ENCODE measurements at places on chromosomes 2 and 18.

DNA sequence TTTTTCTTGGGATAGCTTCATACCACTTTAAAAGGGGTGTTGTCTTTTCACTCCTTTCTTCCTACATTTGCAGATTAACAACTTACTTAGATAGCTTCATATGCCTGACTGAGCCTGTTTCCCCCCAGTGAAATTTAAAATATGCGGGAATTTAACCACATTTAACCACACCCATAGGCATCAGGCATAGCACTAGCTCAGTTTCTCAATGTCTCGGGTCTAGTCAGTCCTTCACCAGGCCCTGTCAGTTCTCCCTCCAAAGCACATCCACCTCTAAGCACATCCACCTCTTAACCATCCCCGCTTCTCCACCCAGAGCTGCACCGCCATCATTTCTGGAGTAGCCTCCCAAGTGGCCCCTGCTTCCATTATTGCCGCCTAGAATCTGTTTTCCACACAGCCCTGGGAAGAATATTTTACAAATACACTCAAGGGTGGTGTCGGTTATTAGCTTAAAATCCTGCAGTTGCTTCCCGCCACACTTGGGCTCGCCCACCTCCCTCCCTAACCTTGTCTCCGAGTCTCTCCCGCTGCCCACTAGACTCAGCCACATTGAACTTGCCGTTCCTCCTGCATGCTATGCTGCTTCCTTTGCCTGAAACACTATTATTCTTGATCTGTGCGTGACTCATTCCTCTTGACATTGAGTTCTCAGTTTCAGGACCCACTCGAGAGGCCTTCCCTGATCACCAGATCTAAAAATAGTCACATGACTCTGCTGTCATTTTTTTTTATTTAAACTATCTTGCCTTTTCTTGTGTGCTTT, 68.3 kb downstream of the SPTBN1 start:
- peak; percentile 87 for DNase-seq

- no peak for DNase-seq
Measured at GRCh38 chr2:96143848-96144480, 1.3 kb downstream of the DUSP2 start.

DNA sequence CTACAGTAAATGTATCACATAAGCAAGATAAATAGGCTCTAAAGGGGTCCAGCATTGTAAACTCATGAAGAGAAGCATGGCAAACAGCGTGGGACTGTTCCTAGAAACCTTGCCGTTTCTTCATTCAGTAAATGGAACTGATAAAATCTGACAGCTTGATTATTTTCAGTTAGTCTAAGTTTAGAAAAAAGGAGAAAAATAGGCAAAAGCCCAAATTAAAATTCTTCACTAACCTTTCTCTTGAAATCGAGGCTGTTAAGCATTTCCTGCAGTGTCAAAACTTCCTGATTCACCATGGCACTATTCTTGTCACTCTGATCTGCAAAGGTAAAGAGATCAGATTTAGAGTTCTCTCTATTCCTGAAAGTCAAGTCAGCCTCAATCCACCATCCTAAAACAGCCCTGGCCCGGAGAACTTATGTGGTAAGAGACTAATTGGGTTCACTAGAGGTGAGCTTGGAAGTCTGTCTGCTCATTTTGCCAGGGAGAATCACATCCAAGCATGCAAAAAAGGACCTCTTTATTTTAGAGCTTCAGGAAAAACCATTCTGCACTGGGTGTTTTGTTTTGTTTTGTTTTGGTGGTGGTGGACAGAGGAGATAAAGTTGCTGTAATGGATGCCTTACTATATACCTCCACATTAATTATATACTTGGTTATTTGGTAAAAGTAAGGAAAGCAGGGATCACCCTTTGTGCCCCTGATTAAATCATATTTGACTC, 52.4 kb upstream of the STAT1 start:
- DNase-seq = no peak

- DNase-seq = no peak
Measured at GRCh38 chr18:12803069-12803936, 80.7 kb downstream of the PTPN2 start.

DNA sequence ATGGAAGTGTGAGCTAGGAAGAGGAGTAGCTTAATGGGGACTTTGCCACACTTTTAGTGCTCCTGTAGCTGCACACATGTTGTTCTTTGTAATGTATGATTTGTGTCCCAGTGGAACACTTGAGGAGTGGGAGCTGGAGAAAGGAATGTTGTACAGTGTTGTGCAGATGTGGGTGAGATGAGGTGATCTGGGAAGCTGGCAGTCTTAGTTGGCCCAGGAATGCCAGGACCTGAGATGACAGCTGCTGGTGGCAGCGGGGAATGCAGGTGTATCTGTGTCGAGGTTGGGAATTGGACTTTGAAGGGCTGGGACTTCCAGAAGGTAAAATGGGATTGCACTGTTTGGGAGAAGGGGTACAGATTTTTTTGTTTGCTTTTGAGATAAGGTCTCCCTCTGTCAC, 23.6 kb downstream of the NEDD4L start:
- no peak for DNase-seq

- no peak for DNase-seq
Measured at GRCh38 chr18:64852281-64852680, 703.4 kb upstream of the LINC00305 start.

DNA sequence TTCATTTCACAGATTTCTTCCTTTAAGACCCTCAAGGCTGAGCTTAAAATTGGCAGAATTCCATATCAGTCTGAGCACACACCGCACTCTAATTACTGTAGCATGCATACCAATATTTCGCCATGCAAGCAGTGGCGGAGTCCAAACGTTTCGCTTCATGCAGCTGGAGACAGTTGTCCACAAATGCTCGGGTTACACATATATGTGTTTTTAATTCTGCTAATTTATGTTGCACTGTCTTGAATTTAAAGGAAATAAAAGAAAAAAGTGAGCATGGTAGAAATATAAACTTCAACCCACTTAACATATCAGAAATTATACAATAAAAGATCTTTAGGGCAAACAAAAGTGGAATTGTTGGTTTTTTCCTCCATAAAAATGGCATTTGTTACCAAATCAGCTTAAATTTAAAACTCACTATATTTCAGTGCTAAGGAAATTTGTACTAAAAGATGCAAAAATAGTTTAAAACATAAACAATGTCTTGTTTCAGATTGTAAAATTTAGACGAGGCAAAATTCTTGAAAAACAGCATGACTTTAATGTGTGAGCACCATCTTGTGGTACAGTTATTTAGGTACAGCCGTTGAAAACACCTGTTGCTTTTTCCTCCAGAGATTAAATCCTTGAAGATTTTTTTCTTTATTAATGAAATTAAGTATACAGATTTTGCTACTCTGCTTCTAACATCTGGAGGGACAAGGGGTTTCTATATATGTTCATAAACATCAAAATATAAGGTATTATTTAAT, 24.1 kb upstream of the KANSL1L start:
- DNase-seq = no peak

DNA sequence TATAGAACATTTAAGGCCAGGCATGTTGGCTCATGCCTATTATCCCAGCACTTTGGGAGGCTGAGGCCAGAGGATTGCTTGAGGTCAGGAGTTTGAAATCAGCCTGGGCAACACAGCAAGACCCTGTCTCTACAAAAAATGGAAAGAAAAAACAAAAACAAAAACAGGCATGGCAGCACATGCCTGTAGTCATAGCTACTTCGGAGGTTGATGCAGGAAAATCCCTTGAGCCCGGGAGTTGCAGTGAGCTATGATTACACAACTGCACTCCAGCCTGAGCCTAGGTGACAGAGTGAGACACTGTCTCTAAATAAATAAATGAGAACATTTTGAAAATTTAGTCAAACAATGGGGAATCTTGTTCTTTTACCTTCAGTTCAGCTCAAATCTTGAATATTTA, 12.1 kb upstream of the YES1 start:
- no peak for DNase-seq

DNA sequence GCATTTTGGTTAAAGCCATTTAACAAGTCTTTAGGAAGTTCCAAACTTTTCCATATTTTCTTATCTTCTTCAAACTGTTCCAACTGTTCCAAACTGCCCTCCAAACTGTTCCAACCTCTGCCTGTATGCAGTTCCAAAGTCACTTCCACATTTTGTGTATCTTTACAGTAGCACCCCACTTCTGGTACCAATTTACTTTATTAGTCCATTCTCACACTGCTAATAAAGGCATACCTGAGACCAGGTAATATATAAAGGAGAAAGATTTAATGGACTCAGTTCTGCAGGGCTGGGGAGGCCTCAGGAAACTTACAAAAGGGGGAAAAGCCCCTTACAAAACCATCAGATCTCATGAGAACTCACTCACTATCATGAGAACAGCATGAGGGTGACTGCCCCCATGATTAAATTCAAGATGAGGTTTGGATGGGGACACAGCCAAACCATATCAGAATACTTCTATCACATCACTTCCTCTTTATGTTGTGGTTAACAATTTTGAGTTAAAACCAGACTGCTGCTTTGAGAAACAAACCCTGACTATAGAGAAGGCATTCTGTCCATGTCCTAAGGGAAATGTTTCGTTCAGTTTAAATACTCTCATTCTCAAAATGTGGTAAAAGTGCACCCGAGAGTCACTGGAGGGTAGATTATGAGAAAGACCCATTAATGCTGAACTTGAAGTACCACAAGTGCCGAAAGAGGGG, 11.0 kb downstream of the IL18R1 start:
- DNase-seq = no peak

- no peak for DNase-seq
Measured at GRCh38 chr2:200845194-200845593, 19.3 kb downstream of the CLK1 start.

DNA sequence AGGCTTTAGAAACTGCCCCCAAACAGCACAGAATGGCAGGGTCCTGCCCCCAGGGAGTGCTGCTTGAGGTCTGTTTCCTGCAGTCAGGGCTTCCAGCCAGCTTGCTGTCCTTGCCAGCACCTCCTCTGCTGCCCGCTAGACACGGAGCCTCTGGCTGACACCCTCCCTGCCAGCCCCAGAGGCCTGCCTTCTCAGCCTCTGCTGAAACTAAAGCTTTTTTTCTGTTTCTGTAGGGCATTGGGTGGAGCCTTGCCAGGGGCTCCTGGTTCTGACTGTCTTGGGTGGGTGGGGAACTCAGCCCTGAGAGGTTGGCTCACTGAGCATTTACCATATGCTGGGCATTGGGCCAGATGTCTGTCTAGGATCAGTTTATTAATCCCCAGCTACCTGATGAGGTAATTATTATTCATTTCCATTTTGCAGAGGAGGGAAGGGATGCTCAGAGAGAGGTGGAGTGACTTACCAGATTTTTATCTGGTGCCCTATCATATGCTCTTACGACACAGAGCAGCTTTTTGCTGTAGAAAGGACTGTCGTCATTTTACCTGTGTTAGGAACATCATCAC, 35.4 kb downstream of the INPP4A start:
- DNase-seq = peak; percentile 91

- DNase-seq = peak; percentile 20
Measured at GRCh38 chr2:159573846-159574606, 42.3 kb downstream of the BAZ2B start.

- no peak for DNase-seq
Measured at GRCh38 chr2:82790206-82791021, 1668.7 kb downstream of the SUCLG1 start.

DNA sequence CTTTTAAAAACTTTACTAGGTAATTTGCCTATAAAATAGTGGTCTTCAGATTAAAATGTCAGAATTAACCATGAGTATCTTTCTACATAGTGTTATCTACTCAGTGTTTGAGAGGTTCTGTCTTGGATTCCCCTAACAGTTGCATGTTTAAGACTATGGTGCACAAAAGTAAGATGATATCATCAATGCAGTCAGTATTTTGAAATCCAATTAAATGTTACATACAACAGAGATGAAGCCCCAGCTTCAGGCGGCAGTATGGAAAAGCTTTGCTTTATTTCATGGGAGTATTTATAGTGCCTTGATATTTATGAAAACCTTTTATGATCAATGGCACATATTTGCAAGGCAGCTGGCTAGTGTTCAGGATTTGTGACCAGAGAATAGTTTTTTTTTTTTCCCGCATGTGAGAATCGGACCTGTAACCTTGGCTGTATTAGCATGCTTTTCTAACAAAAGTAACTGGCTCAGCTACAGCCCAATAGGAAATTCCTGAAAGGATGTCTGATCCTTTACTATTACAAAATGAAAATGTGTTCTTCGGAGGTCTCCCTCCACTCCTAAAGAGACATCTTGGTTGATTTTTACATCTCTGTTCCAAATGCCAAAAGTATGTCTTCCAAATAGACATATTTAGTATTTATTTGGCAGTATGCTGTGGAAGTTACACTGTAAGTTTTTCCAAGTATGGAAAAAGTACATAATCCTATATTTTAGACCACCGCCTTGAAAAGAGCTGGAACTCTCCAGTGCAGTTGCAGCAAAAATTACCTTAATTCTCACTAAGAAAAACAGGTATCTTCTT, 319.3 kb upstream of the UBE2E3 start:
- no peak for DNase-seq

- no peak for DNase-seq
Measured at GRCh38 chr2:112720785-112721184, at the start of gene NT5DC4. Gene NT5DC4, plus strand, starts transcription at chr2:112721020. Its CDS starts 60 bp downstream, at chr2:112721080.

DNA sequence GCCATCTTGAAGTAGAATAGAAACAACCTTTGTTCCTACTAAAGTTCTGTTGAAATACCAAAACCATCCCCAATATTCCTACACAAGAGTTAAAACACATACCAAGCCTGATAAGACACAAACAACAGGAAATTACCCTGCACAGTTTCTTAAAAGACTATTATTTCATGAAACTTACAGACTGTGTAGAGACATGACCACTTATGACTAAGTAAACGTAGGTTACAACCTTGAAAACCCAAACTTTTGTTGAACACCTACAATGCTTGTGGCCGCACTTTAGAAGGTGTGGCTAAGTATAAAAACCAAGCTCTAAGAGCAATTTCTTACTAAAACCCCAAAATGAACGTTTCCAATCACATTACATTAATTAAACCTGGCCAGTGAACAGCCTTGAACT, 2.0 kb downstream of the SMAD2 start:
- DNase-seq = peak; percentile 20

DNA sequence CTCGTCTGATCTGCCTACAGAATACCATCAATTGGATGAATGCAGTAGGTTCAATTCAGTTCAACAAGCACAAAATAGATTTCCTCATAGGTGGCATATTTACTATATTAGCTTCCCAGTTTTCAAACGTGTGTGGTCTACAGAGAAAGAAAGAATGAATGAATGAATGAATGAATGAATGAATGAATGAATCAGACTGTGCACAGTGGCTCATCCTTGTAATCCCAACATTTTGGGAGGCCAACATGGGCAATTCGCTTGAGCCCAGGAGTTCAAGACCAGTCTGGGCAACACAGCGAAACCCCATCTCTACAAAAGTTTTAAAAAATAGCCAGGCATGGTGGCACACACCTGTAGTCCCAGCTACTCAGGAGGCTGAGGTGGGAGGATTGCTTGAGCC, 94.9 kb downstream of the TRABD2A start:
- no peak for DNase-seq

DNA sequence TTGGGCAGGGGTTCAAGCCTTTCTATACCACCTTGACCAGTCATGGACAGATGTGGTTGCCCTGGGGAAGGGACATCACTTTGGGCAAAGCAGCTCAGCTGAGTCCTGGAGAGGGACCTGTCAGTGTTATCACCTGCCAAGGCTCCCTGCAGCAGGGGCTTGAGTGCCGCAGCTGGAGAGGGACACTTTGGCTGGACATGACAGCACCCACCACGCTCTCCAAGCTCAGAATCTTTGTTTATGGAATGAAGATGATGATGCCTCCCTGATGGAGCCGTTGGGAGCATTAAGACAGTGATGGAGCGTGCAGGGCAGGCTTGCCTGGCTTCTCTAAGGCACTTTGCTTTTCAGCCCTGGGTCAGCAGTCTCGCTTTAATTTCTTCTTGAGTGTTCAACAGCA, 4.3 kb upstream of the TFCP2L1 start:
- DNase-seq = no peak

- no peak for DNase-seq
Measured at GRCh38 chr2:224670203-224670602, 46.0 kb downstream of the CCDC195 start.

GRCh38 chr18:26568926-26569665, 20.7 kb upstream of the KCTD1 start:
- DNase-seq = no peak

Data from NCI-H226 (cell line).